NCI-H2029 treated with DMSO at 0.1 percent for 48 hours (cell line): ENCODE measurements at places on chromosomes 16 and 17.

- no peak for DNase-seq
These were observed 521 bp downstream of the ATMIN start for GRCh38 chr16:81035975-81036750.

GRCh38 chr17:73062726-73063125, 29.8 kb downstream of the SLC39A11 start:
- no peak for DNase-seq

DNA sequence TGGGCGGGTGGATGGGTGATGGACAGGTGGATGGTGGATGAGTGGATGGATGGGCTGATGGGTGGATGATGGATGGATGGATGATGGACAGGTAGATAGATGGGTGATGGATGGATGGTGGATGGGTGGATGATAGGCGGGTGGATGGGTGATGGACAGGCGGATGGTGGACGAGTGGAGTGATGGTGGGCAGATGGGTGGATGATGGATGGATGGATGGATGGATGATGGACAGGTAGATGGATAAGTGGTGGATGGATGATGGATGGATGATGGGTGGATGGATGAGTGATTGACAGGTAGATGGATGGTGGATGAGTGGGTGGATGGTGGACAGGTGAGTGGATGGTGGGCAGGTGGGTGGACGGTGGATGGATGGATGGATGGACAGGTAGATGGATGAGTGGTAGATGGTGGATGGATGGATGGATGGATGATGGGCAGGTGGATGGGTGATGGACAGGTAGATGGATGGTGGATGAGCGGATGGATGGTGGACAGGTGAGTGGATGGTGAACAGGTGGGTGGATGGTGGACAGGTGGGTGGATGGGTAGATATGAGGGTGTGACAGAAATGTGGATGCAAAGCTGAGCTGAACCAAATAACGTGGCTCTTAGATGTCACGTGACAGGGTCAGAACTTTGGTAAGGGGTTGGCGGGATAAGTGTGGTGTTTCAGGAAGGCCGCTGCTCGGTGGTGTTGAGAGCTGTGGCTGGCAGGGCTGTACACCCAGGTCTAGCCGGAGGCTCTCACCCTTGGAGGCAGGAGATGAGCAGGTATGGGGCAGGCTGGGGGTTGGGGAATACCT, 234.3 kb upstream of the CIBAR2 start:
- DNase-seq: no peak

GRCh38 chr16:75529959-75530358, 5.9 kb downstream of the CHST5 start:
- DNase-seq: no peak

GRCh38 chr16:84069540-84069939, 26.9 kb upstream of the SLC38A8 start:
- no peak for DNase-seq

DNA sequence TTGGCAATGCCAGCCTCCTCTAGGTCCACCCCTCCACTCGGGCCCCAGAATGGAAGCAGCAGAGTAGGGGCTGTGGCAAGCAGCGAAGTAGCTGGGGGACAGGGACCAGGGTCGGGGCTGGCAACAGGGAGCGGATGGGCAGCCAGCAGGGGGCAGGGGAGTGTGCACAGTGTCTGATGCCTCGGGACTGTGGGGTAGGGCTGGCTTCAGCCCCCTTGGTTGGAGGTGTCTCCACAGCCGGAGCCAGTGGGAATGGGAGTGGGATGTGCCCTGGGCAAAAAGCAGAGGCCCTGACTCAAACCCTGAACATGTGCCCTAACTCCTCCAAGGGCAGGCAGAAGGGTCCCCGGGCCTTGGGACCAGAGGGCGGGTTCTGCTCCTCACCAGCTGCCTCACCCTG, 18.5 kb upstream of the ARHGAP27 start:
- no peak for DNase-seq

DNA sequence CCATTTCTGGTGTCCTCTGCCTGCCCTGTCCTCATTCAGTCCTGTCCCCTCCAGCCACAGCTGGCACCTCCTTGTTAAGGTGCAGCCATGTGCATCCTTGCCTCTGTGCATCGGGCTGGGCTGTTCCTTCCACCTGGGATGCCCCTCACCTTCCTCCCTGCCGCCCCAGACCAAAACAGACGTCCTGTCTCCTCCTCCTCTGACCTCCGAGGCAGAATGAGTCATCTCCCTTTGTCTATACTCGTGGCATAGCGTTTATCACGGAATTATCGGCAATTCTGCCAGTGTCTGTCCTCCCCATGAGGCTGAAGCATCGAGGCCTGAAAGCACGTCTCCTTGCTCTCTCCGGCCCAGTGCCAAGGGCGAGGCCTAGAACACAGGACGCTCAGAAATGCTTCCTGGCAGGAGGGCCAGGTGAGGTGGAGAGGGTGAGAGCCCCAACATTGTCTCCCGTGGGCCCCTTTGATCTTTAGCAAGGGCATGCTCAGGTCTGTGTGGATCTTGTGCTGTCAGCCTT, 4.6 kb downstream of the RAI1 start:
- no peak for DNase-seq

DNA sequence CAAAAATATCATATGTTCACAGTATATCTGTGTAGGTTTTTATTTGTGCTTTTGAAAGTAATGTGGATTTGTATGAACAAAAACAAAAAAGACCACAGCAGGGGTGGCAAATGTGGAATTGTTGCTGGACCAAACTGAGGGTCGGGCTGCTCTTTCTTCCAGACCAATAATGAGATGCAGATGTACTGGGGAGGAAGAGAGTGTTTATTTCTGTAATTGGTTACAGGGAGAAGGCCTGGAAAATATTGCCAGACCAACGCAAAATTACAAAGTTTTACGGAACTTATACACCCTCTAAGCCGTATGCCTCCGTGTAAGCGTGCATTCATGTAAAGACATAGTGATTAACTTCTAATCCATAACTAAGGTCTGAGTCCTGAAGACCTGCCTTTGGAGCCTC, 353.9 kb upstream of the C16orf82 start:
- no peak for DNase-seq
